ENCODE measurements at places on chromosomes 6 and 20. TPM values are rescaled to one million over a fixed set of nuclear protein-coding genes. Genes with fewer than 3 reads are reported as not detected.

MROH8 gene
- 4.4 TPM for total RNA-seq

APCDD1L gene
- total RNA-seq, result not detected

OXT gene
- not detected for total RNA-seq

TRMT11 gene
- total RNA-seq, result 34.4 TPM

CD83 gene
- total RNA-seq, result 19.7 TPM

CASS4 gene
- total RNA-seq, result 0.31 TPM

MYLK2 gene
- total RNA-seq, result 0.94 TPM

SNX21 gene
- total RNA-seq, result 21.3 TPM

C20orf96 gene
- 7.5 TPM for total RNA-seq

ZCCHC3 gene
- total RNA-seq, result 15.7 TPM

LAMP5 gene
- total RNA-seq, result 4.1 TPM

HNF4A gene
- not detected for total RNA-seq

NR2E1 gene
- total RNA-seq, result 13.5 TPM

FNDC11 gene
- 4.1 TPM for total RNA-seq

NSFL1C gene
- 45.7 TPM for total RNA-seq

RREB1 gene
- 2.2 TPM for total RNA-seq

RAB44 gene
- not detected for total RNA-seq

PTCRA gene
- not detected for total RNA-seq

SLC22A23 gene
- 96.7 TPM for total RNA-seq

PNISR gene
- 289 TPM for total RNA-seq

C6orf52 gene
- total RNA-seq, result not detected

CDSN gene
- total RNA-seq, result not detected

JPH2 gene
- not detected for total RNA-seq

CCN6 gene
- not detected for total RNA-seq

ZC3H12D gene
- 0.31 TPM for total RNA-seq

CRISP2 gene
- total RNA-seq, result 0.31 TPM

BTN3A1 gene
- total RNA-seq, result 28.5 TPM

DEFB132 gene
- not detected for total RNA-seq

PGC gene
- total RNA-seq, result not detected

MUC22 gene
- total RNA-seq, result not detected

TSHZ2 gene
- 1.9 TPM for total RNA-seq

CCDC28A gene
- total RNA-seq, result 11.9 TPM

C20orf144 gene
- 0.31 TPM for total RNA-seq

IYD gene
- total RNA-seq, result not detected

SRSF12 gene
- total RNA-seq, result 38.2 TPM

PAK5 gene
- 67.0 TPM for total RNA-seq

ENPP1 gene
- 1.6 TPM for total RNA-seq

TMEM217 gene
- not detected for total RNA-seq

NHSL1 gene
- 117 TPM for total RNA-seq

C20orf202 gene
- 1.3 TPM for total RNA-seq

All from parietal lobe (tissue), 2 donors.